ENCODE measurements at places on chromosomes 3 and 15.

GRCh38 chr15:99306694-99307338, 55.5 kb downstream of the LRRC28 start:
- no peak for DNase-seq

GRCh38 chr15:31867536-31868442, 162.5 kb upstream of the CHRNA7 start:
- peak; percentile 73 for DNase-seq

DNA sequence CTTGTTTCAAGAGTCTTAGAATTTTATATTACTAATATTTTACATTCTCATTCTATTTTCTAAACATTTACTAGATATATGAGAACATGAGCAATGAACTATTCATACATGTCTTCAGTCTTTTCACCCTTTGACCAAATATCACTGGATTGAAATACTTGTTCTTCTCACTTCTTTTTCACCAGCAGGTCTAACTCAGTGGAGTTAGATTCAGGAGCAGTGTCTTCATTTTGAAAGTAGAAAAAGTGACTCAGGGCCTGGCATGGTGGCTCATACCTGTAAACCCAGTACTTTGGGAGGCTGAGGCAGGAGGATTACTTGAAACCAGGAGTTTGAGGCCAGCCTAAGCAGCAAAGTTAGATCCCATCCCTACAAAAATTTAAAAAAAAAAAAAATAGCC, 70.8 kb downstream of the USP13 start:
- DNase-seq, result no peak

DNA sequence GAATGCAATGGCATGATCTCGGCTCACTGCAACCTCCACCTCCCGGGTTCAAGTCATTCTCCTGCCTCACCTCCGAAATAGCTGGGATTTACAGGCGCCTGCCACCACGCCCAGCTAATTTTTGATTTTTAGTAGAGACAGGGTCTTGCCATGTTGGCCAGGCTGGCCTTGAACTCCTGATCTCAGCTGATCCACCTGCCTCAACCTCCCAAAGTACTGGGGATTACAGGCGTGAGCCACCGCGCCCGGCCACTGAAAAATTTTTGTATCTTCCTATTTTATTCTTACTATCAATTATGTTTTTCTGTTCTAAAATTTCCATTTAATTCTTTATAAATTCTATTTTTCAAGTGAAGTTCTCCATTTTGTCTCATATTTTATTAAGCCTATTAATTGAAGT, 730.4 kb downstream of the EDEM1 start:
- DNase-seq, result no peak

DNA sequence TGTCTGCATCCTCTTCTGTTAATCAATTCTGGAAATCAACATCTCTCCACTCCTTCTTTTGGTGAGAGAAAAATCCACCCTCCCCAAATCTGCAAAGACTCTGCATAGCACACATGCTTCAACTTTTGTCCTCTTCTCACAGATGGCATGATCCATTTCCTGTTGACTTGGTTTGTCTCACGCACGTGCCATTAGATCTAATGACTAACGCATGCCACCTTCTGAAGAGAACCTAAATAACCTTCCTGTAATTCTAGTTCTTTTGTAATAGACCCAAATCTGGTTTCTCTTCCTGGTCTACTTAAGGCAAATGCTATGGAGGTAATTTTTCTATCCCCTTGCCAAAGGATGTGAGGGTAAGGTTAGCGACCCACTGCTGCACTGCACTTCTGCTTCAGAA, 51.0 kb upstream of the ATOSA start:
- DNase-seq, result no peak

DNA sequence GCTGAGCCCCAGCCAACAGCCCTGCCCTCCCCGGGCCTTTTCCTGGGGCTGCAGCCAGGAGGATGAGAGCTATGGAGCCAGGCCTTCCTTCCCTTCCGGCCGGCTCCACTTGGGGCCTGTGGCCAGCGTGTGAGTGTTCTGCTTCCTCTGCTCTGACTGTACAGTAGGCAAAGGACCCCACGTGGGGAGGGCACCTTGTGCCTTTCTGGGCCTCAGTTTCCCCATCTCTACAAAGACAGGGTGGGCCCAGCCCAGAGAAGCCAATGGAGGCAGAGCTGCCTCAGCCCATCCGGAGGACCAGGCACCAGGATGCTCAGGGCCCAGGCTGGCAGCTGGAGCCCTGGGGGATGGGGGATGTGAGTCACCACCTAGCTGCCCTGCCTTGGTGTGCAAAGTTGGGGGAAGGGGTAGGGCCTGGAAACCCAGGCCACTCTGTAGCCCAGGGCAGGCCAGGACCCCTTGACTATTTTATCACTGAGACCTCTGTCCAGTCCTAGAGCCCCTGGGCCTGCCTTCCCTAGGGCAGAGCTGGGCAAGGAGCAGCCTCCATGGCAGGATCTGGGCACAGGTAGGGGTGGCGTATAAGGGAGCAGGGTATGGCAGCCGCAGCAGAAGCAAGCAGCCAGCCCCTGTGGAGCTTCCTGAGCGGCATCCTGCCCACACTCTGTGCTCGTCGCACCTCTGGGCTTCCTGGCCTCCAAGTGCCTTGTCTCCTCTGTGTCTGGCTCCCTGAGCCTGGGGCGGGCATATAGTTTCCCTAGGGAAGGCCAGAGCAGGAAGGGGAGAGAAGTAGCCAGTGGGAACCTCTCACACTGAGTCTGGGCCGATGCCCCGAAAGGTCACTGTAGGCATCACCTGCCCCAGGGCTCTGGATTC, 1.8 kb downstream of the PSTPIP1 start:
- peak; percentile 85 for DNase-seq

GRCh38 chr3:160876643-160877042, 120.6 kb downstream of the PPM1L start:
- no peak for DNase-seq

- no peak for DNase-seq
Measured at GRCh38 chr3:152769523-152769922, 65.4 kb upstream of the P2RY1 start.

GRCh38 chr3:97835761-97836160, 13.9 kb downstream of the CRYBG3 start:
- DNase-seq, result no peak

- no peak for DNase-seq
Measured at GRCh38 chr15:63035977-63036376, 6.6 kb upstream of the TPM1 start.

DNA sequence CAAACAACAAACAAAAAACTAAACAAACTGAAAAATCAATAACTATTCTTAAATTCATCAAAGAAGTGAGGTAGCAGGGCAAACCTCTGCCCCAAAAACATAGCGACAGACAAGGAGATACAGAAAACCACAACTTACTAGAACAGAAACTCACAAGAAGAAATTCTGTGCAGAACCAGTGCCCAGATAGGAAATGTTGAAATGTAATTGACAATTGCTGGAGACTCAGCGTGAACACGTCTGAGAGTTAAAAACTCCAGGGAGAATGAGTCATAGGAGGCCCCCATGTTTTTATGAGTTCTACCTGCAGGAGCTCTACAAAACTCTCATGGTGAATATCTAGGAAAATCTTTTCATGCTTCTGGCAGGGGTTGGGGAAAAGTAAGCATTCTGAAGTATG, 95.5 kb upstream of the SETMAR start:
- DNase-seq, result no peak

DNA sequence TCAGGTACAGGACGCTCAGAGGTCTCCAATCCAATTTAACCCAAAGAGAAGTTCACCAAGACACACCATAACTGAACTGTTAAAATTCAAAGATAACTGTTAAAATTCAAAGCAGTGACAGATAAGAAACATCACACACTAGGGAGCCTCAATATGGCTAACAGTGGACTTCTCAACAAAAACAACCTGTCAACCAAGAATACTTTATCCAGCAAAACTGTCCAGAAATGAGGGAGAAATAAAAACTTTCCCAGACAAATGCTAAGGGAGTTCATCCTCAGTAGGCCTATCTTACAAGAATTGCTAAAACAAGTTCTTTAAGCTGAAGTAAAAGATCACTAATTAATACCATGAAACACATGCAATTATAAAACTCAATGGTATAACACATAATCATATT, 36.3 kb upstream of the MYLK start:
- no peak for DNase-seq

DNA sequence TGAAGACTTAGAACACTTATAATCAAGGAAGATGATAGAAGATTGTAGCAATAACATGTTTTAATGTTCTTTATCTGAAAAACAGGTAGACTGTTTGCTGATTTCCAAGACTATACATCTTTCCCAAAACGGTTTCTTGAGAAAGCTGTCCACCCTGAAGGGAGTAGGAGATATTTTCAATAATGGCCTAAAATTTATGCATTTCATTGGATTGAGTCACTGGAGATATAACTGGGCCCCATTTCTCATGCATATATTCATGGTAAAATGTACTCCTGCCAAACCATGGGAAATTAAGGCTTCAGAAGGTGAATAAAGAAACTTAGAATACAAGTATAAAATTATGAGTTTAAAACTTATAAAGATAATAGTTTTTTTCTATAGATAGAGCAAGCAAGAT, 143.9 kb downstream of the LSAMP start:
- DNase-seq, result no peak

DNA sequence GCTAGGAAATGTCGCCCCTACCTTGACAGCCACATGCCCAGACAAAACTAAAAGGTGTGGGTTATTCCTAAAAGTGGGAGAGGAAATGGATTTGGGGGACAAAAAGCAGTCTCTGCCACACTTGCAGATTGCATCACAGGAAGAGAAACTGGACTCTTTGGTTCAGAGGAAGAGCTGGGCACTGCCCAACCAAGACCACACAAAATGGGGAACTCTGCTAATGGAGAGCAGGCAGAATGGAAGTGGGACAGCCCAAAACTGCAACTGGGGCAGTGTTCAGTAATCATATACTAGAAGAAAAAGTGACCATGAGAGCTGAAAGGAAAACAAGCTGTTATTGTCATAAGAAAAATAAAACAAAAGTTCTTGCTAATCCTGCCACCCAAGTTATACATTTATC, 138.9 kb upstream of the FRMD4B start:
- DNase-seq, result no peak

DNA sequence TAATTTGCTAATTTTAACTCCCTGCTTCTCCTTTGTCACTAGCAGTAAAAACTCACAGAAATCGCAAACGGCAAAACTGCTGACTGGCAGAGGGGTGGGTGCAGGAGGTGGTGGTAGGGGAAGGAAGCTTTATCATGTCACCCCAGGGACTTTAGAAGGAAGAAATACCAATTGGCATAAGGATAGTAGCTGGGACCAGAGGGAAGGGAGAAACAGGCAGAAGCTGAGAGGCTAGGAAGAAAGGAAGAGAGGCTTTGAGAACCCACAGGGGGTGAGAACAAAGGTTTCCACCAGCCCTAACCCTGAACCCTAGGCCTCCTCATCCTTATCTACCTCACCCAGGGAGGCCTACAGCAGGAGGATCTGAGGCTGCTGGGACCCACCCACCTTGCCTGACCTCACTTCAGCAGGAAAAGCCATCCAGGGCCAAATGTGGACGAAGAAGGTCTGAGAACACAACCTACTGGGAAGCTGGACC, 10.7 kb downstream of the ITGB5 start:
- DNase-seq, result no peak

GRCh38 chr3:127611251-127611650, 13.0 kb downstream of the MCM2 start:
- no peak for DNase-seq

DNA sequence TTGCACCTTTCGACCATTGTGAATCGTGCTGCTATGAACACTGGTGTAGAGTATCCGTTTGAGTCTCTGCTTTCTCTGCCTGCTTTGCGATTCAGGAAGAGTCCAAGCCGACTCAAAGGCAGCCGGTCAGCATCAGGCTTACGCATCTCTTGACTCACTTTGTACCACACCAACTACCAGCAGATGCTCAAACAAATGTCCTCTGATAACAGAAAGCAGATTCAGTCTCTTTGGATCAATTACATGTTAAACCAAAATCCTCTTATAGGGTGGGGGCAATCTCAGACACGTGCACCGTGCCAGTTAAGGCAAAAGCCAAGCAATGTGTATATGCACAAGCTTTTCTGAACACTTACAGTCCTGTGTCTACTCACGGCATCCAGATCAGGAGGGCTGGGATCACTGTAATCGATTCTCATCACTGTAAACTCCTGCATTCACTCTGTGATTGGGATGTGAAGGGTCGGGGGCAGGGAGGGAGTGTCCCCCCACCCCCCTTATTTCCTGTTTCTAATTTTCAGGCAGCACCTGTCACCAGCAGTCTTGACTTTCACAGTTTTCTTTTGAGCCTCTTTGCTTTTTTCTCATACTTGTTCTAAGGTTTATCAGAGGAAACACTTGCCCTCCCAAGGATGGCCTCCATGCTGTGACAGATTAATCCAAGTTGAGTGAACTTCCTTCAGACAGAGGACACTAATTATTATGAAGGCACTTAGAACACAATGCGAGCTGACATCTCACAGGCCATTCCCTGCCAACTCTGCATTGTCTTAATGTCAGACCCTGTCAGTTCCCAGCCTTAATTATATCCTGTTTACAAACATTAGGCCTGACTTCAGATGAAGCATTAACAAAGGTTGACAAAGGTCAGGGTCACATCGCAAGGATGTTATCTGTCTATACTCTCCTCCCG, 153.5 kb downstream of the MECOM start:
- DNase-seq, result no peak

- DNase-seq, result no peak
Measured at GRCh38 chr15:50140098-50140497, 21.1 kb upstream of the ATP8B4 start.

- no peak for DNase-seq
Measured at GRCh38 chr3:123336441-123336851, 112.4 kb downstream of the ADCY5 start.

DNA sequence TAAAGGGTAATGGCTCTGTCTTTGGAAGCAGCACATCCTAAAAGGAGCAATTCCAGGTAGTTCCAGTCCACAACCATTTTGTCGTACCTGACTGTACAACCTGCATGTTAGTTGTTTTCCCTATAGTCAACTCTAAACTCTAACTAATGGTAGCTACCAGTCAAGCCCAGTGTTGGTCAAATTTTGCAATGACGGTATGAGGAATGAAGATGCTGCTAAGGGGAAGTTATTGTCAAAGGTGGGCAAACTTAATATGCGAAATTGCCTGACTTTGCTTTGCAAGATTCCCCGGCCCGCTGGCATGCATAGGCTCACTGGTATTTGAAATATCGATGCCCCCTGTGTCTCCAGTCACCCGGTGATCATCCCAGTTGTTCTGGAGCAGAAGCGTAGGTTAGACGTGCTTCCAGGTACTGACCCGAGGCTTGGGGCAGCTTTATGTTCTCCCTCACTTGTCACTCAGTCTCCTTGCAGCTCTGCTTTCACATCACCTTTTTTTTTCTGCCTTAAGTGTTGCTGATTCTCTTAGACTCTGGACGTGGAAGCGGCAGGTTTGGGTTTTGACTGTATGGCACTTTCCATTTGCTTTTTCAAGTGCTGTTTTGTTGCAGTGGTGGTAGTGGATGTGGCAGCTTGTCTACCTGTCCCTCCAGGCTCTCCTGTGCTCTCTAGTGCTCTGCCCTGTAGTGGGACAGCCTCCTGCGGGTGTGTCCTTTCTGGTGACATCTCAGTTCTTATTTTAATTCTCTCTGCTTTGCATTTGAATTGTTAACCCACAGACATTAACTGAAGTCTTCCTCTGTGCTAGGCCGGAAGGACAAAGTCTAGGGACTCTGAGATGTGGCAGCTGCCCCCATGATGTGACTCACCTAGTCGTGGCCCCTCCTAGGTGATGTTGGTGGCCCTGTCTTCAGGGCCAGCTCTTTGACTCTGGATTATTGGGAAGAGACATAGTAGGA, 95.8 kb upstream of the UMPS start:
- no peak for DNase-seq
